ENCODE measurements at places on chromosomes 16 and 17.

DNA sequence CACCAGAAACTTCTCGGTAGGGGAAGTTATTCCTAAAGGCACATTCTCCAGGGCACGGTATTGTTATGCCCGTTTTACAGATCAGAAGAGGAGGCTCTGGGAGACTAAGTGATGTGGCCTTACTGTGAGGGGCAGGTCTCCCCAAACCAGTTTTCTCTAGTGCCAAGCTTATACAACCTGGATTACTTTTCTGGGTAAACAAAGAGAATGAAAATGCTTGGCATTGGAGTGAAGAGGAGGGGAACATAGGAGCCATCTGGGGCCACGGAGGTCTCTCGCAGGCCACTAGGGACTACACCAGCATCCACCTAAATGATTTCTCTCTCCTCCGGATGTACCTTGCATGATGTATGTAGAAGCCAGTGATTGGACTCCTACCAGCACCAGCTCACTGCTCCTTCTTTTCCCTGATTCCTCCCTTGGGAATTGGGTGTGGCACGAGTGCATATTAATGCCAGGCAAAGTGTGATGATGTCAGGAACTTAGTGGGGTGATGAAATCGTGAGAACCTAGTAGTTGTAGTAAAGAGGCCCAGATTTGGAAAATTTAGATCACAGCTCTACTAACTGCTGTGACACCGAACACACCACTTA lies 674 bp downstream of the TOM1L1 start:
- peak; percentile 51 for DNase-seq

- DNase-seq, result no peak
These were observed 30.8 kb downstream of the BEAN1 start for GRCh38 chr16:66457888-66458287.

DNA sequence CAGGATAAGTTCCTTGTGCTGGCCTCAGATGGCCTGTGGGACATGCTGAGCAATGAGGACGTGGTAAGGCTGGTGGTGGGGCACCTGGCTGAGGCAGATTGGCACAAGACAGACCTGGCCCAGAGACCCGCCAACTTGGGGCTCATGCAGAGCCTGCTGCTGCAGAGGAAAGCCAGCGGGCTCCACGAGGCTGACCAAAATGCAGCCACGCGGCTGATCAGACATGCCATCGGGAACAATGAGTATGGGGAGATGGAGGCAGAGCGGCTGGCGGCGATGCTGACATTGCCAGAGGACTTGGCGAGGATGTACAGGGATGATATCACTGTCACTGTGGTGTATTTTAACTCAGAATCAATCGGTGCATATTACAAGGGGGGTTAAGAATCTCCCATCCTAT lies 5.2 kb downstream of the PDP2 start:
- DNase-seq, result no peak

GRCh38 chr16:17070882-17071592 lies 399.7 kb downstream of the XYLT1 start:
- no peak for DNase-seq

DNA sequence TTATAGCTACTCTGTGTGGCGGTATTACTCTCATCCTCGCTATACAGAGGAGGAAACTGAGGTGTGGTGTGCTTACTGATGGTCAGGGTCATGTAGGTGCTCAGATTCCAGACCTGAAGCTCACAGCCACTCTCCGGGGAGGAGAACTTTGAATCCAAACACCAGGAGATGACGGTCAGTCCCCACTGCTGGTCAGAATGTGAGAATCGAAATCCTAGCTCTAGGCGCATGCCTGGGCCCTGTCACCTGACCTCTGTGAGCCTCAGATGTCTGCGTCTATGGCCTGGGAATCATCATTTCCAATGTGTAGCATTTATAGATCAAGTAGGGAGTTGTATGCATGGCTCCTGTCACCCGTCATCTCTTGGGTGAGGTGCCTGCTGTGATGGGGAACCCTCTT lies 317.4 kb downstream of the SNX29 start:
- no peak for DNase-seq

DNA sequence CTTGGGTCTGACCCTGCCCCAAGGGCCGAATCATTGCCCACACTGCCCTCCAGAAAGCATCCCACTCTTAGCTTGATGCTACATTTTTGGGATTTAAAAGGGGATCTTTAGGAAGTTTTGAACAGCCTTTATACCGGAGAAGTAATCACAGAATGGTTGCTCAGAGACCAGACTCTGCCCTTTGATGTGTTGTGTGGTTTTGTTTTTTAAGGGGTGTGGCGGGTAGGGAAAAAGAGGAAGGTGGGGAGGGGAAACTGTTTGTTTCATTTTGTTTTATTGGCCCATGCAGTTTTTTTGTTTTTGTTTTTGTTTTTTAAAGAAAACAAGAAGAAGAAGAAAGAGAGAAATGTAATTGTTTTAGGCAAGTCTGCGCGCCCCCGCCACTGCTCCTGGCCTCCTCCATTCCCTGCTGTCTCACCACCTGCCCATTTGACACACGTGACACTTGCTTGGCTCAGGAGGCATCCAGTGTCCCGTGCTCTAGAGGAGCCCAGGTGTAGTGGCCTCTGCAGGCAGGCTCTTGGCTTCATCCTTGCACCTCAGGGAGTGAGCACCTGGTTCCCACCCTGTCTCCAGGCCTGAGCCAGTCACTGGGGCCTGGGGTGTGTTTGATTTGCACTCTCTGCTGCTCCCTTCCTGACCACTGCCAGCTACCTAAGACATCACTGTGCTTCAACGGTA lies 35.7 kb downstream of the GNAO1 start:
- no peak for DNase-seq

GRCh38 chr17:57327176-57327970 lies 71.0 kb downstream of the MSI2 start:
- no peak for DNase-seq

DNA sequence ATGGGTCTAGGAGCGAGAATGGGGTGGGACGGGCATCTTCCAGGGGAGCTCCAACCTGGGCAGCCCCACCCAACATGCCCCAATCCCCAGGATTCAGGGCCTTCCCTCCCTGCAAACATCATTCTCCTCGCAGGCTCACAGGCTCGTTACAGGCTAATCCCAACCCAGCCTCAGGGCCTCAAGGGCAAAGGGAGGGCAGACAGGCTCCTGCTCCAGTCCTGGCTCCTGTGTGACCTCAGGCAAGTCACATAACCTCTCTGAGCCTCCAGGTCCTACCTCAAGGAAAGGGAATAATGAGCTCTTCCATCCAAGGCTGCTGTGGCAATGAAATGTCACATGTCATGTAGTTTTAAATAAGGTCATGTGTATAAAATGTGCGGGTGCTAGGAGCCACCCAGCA lies 186.5 kb upstream of the TNRC6C start:
- DNase-seq, result no peak

DNA sequence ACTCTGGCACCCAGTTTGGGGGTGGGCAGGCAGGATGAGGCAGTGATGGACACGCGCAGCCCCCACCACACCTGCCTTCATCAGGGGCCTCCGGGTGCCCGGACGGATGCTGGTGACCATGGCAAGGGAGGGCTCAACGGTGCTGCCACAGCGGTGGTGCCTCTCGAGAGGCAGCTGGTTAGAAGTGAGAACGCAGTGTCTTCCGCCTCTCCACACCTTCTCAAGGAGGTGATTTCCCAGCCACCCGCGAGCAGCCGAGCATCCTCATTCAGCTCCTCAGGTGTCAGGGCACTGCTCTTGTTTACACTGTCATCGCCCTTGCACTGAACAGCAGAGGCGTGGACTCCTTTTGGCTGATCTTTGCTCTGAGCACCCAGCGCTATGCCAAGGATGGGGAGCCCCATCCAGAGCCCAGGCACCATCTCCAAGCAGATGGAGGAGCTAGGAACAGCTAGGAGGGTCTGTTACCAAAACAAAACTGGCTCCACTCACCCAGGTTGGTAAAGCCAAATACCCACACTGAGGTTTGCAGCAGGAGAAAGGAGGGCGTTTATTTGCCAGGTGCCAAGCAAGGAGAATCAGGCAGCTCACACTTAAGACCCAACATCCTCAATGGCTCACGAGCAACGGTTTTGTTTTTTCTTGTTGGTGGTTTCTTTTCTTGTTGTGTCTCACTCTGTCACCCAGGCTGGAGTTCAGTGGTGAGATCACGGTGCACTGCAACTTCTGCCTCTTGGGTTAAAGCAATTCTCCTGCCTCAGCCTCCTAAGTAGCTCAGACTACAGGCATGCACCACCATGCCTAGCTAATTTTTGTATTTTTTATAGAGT lies 174.3 kb upstream of the TNRC6C start:
- no peak for DNase-seq

GRCh38 chr16:89248196-89248982 lies 30.9 kb downstream of the ZNF778 start:
- DNase-seq, result no peak

DNA sequence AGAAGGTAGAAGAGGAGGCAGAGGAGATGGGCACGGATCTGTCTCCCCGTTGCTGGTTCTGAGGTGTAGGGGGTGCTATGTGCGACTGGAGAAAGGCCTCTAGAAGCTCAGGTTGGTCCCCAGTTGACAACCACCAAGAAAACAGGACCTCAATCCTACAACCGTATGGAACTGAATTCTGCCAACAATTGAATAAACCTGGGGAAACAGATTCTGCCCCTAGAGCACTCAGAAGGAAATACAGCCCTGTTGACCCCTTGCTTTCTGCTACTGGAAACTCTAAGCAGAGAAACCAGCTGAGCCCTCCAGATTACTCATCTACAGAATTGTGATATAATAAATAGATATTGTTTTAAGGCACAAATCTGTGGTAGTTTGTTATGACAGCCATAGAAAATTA lies 313.0 kb upstream of the GOT2 start:
- DNase-seq, result no peak

GRCh38 chr17:75265614-75266315 lies 4.1 kb downstream of the MRPS7 start:
- no peak for DNase-seq

GRCh38 chr17:47266782-47267181 lies 13.2 kb downstream of the ITGB3 start:
- DNase-seq, result no peak

GRCh38 chr17:38451840-38452529 lies 23.7 kb downstream of the ARHGAP23 start:
- DNase-seq, result peak; percentile 81

- DNase-seq, result no peak
These were observed 8.6 kb upstream of the PGS1 start for GRCh38 chr17:78369791-78370381.

GRCh38 chr17:40617678-40618240 lies 29.9 kb downstream of the SMARCE1 start:
- no peak for DNase-seq

GRCh38 chr16:28524681-28525171 lies 14.0 kb downstream of the NUPR1 start:
- DNase-seq, result no peak

- DNase-seq, result no peak
These were observed 52.5 kb upstream of the CLEC19A start for GRCh38 chr16:19232988-19233387.

DNA sequence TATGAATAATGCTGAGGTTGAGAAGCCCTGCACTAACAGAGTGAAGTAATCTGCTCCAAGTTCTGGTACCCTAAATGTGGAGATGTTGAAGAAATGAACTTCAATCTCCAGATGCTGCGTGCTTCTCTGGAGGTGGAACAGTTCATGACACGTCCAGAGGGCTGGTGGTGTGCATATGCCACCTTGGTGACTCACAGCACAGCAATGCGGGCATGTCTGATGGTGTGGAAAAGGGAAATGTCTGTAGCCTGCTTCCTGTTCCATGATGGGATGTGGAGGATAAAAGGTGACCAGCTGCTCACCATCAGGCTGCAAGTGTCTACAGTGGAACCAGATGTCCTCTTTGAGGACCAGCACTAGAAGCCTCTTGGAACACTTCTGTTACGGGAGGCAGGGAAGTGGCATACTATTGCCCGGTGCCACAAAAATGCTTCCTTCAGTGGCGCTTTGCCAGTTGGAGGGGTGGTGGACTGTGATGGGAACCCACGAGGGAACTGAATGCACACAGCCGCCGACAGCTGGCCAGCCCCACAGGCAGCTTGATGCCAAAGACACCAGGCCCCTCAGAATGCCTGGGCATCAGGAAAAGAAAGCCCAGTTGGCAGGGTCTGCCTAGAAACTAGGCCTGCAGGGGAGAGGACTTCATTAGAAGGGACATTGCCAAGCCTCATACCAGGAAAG lies 19.9 kb downstream of the SNX11 start:
- DNase-seq, result no peak

- no peak for DNase-seq
These were observed 277.5 kb upstream of the DYNLRB2 start for GRCh38 chr16:80263181-80263823.

- DNase-seq, result no peak
These were observed 27.5 kb downstream of the KCNJ16 start for GRCh38 chr17:70102531-70102930.

DNA sequence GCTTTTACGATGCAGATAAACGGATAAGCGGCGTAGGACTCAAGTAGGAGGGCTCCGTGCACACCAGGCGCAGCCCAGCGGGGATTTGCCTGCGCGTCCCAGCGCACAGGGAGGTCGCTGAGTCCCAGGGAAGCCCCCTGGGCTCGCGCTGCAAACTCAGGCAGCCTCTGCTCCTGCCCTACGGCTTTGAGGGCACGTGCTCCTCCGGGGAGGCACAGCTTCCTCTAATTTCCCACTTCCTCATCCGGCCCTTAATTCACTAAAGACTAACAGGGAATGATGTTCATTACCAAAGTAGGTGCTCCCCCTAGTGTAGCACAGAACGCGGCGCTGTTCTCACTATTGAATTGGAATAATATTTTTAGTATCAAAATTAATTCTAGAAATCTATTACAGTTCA lies 825.4 kb downstream of the KCNJ18 start:
- no peak for DNase-seq

GRCh38 chr17:30363715-30364202 lies 15.0 kb upstream of the CPD start:
- no peak for DNase-seq
